Stimulated activated CD4-positive, alpha-beta T cell treated with anti-CD3 and anti-CD28 coated beads, Interleukin-2, amount 100 ng/mL, for 24 hours (primary cell): ENCODE measurements at places on chromosomes 6 and 20.

DNA sequence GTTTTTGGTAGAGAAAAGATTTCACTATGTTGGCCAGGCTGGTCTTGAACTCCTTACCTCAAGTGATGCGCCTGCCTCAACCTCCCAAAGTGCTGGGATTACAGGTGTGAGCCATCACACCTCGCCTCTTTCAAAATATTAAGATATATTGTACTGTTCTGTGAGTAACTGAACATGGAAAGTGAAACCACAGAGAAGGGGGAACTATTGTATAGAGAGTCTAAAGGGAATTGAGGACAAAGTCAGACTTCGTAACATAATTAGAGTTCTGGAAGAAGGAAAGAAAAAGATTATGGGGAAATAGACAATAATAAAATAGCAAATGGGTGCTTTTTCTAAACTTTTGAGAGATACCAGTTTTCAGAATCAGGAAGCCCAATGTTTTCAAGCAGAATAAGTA, 17.4 kb upstream of the AKAP7 start:
- DNase-seq, result no peak

GRCh38 chr20:6468423-6469116, 298.9 kb upstream of the BMP2 start:
- no peak for DNase-seq

DNA sequence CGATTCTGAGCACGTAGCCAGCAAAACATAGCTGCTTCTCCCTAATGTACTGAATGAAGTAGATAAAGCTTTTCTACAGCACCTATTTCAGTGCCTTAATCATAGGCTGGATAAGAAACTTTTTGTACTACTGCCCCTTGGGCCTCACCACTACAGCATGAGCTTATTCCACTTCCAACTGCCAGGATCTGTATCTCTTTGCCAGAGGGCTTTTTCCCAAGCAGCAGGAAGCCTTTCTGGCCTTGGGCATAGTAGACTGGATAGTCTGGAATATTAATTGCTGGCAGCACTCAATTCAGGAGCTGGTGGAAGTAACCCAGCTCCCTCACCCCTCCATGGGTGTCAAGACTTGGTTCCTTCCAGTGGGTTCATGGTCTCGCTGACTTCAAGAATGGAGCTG, 43.6 kb downstream of the ANKEF1 start:
- no peak for DNase-seq

DNA sequence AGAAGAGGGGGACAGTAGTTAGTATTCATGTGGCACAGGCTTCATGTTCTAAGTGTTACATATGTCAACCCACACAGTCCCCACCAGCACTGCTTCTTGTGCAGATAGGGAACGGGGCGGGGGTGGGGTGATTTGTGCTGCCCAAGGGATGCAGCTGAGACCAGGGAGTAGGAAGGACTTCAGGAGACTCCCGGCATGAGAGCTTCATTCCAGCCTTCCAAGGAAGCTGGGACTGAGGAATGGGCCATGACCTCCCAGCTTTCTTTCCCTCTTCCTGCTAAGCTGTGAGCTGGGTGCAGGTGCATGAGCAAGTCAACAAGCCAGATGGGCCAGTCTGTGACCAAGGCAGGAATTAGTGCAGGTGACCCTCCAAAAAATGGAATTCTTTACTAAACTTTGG, 9.2 kb downstream of the BEND3 start:
- no peak for DNase-seq

- DNase-seq, result no peak
Measured at GRCh38 chr6:811831-812230, 118.9 kb upstream of the EXOC2 start.

GRCh38 chr6:37781788-37782187, 37.7 kb upstream of the ZFAND3 start:
- DNase-seq, result no peak

DNA sequence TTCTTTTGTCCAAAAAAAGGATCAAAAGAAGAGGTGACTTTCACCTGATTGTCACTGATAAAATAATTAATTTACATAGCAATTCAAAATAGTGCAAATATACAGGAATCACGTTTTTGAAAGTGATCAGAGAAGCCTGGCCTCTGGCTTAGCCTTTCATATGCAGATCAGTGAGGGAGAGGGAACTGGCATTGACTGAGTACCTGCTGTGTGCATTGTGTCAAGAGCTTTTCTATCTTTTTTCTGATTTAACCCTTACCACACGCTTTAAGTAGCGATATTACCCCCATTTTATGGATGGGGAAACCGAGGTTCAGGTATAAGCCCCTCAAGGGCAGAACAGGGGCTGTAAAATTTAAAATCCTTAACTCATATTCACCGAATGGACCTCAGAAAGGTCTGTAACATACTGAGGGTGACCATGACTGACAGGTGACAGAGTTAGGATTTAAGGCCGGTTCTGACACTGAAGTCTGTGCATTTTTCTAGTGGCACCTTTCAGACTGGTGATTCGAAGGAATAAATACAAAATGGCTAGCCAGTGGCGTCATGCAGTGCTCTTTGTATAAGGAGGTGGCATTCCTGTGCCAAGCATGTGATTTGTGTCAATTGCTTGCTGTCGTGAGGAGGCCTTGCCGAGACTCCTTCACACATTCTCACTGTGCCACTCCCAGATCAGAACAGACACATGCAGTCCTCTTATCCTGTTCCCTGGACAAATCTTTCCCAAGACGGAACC, 310.2 kb downstream of the TSHZ2 start:
- no peak for DNase-seq

DNA sequence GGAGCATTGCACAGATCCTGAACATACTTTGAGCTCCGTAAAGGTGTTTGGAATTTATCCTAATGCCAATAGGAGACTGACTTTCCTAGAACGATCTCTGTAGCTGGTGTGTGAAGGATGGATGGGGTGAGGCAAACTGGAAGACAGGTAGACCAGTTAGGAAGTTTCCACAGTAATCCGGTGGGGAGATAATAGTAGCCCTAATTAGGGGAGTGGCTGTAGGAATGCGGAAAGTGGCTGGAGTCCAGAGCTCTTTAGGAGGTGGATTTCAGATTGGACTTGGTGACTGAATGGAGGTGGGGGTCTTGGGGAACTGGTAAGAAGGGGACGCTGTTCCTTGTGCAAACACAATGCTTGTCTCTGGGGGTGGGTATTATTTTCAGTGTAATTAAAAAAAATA, 146.3 kb downstream of the SOX4 start:
- no peak for DNase-seq

- DNase-seq, result no peak
Measured at GRCh38 chr6:1809291-1809988, 199.7 kb downstream of the FOXC1 start.

GRCh38 chr6:127468936-127469335, 9.7 kb upstream of the KIAA0408 start:
- no peak for DNase-seq

DNA sequence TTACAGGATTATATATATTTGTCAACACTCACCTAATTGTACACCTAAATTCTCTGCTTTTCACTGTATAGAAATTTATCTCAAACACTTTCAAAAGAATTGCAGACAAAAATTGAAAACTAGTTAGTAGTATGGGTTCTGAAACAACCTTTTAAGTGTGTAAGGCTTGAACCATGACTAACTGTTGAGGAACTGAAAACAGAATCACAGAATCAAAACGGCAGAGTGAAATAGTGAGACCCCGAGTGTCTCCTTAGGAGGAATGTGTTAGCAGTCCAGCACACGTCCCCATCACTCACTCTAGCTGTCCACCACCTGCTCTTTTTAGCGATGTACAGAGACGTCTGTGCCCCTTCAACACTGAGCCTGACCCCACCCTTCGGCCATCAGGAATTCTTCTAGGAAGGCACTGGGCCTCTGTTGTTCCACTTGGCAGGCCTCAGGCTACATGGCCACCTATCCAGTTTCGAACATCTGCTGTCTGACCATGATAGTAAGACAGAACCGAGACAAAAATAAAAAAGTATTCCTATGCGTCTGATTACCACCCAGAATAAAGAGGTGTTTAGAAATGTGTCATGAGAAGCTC, 227.4 kb downstream of the C6orf118 start:
- no peak for DNase-seq

GRCh38 chr20:63081831-63082230, 75.1 kb upstream of the BHLHE23 start:
- DNase-seq, result no peak

DNA sequence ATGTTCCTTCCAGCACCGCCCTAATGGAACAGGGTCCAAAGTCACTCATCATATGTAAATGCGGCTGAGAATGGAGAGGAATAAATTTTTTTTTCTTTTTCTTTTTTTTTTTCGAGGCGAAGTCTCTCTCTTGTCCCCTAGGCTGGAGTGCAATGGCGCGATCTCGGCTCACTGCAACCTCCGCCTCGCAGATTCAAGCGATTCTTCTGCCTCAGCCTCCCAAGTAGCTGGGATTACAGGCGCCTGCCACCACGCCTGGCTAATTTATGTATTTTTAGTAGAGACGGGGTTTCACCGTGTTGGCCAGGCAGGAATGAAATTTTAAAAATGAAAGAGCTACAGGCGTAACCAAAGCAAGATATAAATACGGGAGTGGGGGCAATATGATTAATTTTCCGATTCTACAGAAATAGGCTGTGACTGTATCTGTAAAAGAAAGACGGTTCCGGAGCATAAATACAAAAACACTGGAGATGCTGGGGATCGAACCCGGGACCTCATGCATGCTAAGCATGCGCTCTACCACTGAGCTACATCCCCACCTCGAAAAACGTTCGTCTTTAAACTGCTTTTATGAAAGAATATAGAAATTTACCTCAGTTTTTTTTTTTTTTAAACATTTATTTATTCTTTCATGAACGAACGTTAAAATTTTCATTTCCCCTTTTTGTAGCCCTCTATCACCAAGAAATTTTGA, 132.2 kb downstream of the GPX5 start:
- DNase-seq, result peak; percentile 78

GRCh38 chr6:146700078-146700686, 101.4 kb downstream of the ADGB start:
- DNase-seq, result peak; percentile 35

- DNase-seq, result no peak
Measured at GRCh38 chr6:137665342-137665934, 171.2 kb upstream of the OLIG3 start.

DNA sequence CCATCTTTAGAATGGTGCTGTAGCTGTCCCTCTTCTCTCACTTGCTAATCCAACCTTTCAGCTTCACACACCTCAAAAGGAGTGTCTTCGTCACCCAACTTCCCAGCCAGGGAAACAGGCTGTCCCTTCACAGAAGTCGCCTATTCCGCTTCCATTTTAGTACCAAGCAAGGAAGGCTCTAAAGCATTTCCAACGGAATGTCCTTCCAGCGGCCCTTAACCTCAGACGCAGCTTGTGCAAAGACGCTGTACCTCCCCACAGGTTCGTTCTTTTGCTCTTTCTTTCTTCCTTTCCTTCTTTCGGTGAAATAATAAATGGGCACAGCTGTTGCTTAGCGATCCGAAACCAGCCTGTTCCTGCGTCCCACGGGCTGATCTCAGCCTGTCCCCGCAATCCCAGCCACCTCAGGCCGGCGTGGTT, 1.5 kb downstream of the PTPRT start:
- DNase-seq, result no peak

DNA sequence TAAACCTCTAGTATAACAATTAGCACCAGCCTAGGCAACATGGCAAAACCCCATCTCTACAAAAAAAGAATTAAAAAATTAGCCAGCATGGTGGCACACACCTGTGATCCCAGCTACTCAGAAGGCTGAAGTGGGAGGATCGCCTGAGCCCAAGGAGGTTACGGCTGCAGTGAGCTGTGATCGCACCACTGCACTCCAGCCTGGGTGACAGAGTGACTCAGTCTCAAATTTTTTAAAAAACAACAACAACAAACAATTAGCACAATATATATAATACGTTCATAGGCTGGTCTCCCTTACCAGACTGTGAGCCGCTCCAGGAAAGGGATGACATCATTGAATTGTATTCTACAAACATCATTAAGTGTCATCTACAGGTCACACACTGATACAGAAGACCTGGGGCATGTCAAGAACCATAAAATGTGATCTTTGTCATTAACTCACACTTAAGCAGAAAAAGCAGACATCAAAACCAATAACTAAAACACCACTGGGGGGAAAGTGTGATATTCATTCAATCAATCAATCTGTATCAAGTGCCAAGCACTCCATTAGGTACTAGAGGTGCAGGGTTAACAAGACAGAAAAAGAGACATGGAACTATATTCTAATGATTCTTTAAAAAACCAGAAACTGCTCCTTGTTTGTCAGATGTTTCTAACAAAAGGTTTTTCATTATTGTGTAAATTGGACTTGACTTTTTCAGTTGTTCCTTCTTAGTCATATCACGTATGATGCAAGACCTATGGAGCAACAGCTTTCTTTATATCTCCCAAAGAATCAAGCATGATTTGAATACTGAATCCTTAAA, 17.8 kb downstream of the MAP3K5 start:
- no peak for DNase-seq

- no peak for DNase-seq
Measured at GRCh38 chr6:109229536-109229935, 134.2 kb downstream of the CEP57L1 start.

GRCh38 chr6:15628499-15629131, 34.2 kb downstream of the DTNBP1 start:
- peak; percentile 65 for DNase-seq

GRCh38 chr6:12058172-12058961, 46.3 kb downstream of the HIVEP1 start:
- no peak for DNase-seq

- DNase-seq, result no peak
Measured at GRCh38 chr20:36830791-36831691, 44.9 kb upstream of the TLDC2 start.

GRCh38 chr6:134880487-134881190, 69.3 kb downstream of the ALDH8A1 start:
- no peak for DNase-seq

DNA sequence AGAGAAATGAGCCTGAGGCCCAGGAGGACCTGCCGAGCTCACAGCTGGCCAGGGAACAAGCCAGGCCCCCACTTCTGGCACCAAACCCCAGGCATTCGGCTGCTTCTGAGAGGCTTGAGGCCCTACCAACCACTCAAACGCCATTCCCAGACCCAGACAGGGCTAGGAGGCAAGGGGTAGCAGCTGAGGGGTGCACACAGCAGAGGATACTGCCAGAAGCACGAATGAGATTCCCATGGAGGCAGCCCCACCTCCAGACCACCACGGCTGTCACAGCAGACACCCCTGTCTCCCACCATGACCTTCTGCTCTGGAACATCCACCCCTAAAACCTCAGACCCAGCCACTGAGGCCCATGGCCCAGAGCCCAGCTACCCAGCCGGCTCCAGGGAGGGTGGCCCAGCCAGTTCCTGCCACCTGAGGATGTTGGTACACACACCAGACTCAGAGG, 36.1 kb downstream of the NTSR1 start:
- no peak for DNase-seq

DNA sequence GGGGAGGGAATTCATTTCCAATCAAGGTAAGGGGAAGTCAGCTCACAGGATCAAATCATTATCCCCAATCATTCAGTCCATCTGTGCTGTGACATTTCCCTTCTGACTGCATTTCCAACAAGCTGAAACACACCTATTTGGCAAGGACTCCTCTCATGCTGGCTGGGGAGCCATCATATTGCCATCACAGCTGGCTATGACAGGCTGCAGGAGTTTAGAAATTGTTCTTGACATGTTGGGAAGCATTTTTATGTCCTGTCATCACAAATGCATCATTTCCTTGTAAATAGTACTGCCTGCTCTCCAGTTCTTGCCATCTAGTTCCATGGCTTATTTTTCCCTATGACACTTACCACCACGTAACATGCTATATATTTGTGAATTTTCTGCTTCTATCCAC, 113.9 kb upstream of the TMEM170B start:
- no peak for DNase-seq

- no peak for DNase-seq
Measured at GRCh38 chr6:14174226-14174625, 56.7 kb downstream of the CD83 start.

GRCh38 chr6:136587527-136587926, 37.3 kb upstream of the MAP7 start:
- no peak for DNase-seq
